Amniotic epithelial cell (primary cell): ENCODE measurements at places on chromosomes 1 and 21.

GRCh38 chr1:206686478-206687249 lies 2.0 kb downstream of the MAPKAPK2 start:
- DNase-seq: no peak

DNA sequence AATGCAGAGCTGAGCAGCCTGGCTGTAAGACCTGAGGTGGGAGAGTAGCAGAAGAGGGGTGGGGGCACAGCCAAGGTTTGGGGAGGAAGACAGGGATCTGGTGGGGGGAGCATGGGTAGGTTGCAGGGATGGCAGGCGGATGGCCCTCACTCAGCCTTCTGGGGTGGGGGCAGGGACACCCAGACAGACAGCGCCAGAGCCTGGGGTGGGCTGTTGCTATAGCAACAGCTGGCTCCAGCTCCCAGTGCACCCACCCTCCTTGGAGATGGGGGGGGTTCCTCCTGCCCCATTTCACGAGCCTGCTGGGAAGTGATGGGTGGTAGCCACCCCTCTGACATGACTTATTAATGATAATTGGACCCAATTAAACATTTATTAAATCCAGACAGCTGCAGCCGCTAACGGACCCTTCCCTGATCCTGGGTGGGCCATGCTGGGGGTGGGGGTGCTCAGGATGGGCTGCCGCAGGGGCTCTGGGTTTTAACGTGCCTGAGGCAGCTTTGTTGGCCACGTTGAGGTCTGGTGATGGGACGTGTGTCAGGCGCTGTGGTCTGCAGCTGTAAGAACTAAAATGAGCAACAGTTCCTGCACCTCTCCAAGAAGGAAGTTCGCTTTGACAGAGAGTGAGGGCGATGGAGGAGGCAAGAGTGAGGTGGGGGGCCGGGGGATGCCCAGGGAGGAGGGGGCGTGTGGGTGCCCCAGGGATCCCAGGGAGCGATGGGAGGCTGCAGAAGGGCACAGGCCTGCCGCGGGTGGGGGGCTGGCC lies 19.4 kb downstream of the AGRN start:
- no peak for DNase-seq

- DNase-seq: no peak
These were observed 753.3 kb downstream of the LTN1 start for GRCh38 chr21:28239340-28239739.

- DNase-seq: peak; percentile 53
These were observed 100.0 kb upstream of the SERTAD4 start for GRCh38 chr1:210132582-210132981.

GRCh38 chr1:224745924-224746323 lies 129.8 kb downstream of the CNIH3 start:
- DNase-seq: no peak

GRCh38 chr1:67371681-67372080 lies 58.5 kb downstream of the SERBP1 start:
- peak; percentile 84 for DNase-seq

GRCh38 chr1:210151052-210151672 lies 81.4 kb upstream of the SERTAD4 start:
- DNase-seq: no peak

DNA sequence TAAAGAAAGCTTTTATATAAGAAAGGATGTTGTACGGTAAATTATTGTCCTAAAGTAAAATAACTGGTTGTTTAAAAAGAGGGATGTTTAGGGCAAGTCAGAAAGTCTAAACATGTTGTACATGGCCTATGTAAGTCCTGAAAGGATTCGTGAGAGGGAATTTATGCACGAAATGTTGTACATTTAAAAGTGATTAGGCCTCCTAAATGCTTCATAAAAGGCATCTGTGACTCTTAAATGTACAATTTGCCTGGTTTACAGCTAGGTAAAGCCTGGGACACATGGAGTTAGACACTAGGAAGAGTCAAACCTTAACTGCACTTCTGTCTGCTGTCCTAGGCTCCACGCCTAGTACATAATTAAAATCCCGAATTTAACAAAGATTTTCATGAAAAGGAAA lies 9.7 kb downstream of the KRTAP13-3 start:
- DNase-seq: no peak

DNA sequence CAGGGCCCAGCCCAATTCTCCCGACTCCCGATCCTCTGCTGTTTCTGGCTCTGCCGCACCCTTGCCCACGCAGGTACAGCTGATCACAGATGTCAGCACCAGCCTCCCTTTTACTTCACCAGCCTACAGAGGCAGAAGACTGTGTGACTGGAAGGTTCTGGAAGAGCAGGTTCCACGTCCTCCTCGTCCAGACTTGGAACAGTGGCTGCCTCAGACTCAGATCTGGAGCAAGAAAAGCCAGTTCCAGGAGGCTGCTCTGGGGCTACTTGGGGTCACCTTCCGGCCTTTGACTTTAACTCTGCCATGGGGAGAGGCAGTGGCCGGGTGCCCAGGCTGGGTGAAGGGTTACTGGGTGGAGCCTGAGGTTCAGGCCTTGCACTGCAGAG lies 16.1 kb upstream of the KLHDC7A start:
- DNase-seq: no peak

GRCh38 chr1:82896036-82896435 lies 1095.3 kb downstream of the ADGRL2 start:
- no peak for DNase-seq

- peak; percentile 92 for DNase-seq
These were observed 60.2 kb downstream of the FASLG start for GRCh38 chr1:172719066-172719627.

DNA sequence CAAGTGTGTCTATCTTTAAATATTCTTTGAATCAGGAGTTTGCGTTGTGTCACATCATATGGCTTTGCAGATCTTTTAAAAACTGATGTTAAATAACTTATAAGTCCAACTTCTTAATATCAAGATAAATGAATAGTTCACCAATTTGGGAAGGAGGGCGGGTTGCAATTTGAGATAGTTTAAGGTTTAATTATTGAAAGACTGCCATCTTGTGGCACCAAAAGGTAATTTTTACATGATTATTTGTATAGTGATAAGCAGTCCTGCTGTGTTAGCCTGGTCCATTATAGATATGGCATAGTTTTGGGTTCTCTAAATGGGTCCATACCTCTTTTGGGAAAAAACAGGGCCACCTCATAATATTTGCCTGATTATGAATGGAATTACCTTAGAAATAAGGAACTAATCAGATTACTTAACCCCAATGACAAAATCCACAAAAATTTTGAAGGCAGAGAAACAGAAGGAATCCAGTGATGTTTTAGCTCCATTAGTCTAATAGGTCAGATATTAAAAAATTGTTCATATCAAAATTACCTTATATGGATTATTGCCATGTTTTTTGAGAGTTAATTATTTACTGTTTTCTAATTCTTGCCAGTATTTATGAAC lies 64.3 kb downstream of the PRKAA2 start:
- peak; percentile 44 for DNase-seq

- peak; percentile 97 for DNase-seq
These were observed 38.0 kb upstream of the COL18A1 start for GRCh38 chr21:45366931-45367401.

- DNase-seq: no peak
These were observed 365.9 kb downstream of the TGFB2 start for GRCh38 chr1:218711001-218711400.

DNA sequence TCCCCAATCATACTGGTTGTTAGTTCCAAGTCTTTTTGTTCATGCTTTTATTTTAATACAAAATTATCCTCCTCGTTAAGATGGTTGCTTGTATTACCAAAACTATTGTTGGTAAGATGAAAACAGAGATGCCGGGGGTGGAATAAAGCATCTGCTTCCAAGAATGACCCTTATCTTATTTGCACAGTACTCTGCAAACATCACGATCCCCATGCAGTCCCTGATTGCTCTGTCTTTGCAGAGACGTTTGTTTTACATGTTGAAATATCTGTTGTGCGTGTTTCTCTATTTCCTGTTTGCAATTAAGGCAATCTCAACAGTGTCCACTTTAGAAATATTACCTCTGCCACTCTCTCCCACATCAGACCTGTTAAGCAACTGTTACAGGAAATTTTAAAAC lies 141.3 kb upstream of the NCAM2 start:
- no peak for DNase-seq

DNA sequence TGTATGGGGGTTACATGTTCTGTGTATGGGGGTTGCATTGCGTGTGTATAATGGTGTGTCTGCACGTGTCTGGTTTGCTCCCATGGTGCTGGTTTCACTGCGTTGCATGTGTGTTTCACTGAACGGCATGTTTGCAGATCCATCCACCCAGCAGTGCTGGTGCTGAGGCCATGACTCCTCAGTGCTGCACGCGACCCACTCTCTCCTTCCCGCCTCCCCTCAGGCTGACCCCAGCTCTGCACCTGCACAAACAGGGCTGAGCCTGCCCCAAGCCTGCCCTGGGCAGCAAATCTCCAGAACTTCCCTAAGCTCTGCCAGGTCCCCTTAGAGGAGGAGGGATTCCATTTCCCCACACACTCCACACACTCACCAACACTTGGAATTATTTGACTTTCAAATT lies 18.7 kb downstream of the ACTRT2 start:
- DNase-seq: no peak

- peak; percentile 97 for DNase-seq
These were observed 40.5 kb upstream of the RALGPS2 start for GRCh38 chr1:178684542-178685000.

DNA sequence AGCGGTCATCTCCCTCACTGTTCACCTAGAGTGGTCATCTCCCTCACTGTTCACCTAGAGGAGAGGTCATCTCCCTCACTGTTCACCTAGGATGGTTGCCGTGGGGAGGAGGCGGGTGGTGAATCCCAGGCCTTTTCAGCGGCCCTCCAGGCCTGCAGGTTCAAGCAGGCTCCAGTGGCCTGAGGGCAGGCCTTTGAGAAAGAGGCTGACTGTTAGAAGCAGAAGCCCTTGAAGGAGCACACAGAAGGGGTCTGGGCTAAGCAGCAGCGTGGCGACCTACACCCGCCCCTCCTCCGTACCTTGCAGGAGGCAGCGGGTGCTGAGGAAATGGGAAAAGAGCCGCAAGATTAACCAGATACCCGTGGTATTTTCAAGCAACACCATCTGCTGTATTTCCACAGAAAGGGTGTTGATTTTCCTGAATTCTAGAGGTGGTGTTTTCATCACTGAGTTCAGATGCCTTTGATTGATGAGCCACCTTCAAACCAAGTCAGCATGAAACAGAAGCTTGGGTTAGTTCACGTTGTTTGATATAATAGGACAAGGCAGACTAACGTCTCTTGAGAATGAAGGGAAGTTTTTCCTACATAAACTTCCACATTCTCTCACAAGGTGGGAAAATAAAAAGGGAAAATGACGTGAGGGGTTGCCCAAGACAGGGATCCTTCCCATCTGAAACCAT lies 289.5 kb downstream of the KIF26B start:
- peak; percentile 47 for DNase-seq

DNA sequence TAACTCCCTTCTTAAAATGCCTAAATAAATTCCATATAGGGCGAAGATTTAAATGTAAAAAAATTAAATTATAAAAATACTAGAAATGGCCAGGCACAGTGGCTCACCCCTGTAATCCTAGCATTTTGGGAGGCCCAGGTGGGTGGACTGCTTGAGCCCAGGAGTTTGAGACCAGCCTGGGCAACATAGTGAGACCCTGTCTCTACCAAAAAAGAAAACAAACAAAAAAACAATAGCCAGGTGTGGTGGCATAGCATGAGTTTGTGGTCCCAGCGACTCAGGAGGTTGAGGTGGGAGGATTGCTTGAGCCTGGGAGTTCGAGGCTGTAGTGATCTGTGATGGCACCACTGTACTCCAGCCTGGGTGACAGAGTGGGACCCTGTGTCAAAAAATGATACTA lies 17.8 kb downstream of the SORT1 start:
- DNase-seq: no peak

DNA sequence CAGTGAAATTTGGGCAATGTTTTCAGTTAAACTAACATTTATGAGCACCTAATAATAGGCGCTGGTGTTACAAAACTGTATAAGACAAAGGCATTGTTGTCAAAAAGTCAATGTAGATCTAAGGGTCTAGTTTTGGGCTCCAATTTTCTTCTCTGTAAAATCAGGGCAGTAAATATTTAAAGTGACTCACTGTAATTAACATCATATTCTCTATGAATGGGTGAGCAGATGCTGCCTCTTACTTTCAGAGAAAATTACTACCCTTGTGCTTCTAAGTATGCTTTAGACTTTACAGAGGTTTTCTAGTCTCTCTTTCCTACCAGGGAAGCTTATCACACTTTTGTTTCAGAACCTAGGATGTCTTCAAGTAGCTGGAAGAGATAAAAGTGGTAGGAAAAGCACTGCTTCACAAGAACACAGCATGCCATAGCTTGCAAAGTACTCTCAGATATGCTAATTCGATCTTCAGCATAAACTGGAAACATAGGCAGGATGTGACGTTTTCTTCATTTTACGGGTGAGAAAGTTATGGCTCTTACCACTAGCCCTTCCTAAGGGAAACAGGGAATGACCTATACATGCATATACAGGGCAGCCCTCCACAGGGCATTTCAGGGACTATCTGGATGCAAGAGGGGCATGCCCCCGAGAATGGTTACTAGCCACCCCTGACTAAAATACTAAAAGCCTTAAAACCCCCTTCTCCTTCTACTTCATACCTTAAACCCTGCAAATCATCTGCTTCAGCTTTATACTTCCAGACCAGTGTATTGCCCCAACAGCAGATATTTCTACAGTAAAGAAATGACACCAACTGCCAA lies 2.6 kb downstream of the C1orf116 start:
- no peak for DNase-seq

DNA sequence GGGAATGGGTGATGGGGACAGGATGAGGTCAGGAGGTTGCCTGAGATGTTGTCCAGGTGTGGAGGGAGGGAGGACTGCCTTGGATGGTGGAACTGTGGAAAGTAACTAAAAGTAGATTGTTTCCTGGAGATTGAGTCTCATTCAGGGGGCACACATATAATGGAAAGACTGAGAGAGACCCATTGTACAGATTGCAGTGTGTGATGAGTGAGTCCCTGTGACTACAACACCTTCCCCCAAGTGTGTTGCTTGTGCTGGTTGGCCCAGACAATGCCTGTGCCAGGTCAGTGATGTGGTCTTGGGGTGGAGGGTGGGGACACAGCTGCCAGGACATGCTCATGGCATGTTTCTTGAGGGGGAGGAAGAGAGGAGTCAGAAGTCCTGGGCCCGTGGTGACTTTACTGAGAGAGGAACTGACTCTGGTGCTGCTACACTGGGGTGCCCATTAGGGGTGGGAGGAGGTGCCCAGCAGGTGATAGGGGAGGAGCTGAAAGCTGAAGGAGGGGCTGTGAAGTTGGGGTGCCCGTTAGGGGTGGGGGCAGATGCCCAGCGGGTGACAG lies 5.2 kb downstream of the SNAP47 start:
- no peak for DNase-seq

DNA sequence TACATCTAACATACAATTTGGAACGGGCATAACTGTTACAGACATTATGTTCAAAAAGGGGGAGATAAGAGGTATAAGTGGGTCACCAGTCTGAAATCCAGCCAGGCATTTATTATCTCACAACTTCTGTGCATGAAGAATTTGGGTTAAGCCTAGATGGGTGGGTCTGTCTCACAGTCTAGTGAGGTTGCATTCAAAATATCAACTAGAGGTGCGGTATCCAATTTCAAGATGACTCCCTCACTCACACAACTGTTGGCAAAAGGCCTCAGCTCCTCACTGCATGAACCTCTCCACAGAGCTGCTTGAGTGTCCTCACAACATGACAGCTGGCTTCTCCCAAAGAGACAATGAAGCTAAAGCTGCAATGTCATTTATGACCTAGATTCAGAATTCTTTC lies 4.7 kb downstream of the AUNIP start:
- peak; percentile 10 for DNase-seq
